ENCODE measurements at places on chromosomes 2 and 18. TPM values are rescaled to one million over a fixed set of nuclear protein-coding genes. Genes with fewer than 3 reads are reported as not detected.
A peak's percentile ranks its signal among the peaks of the same experiment; 100 is the strongest.

The CNTNAP5 gene
- total RNA-seq: not detected

The TTN gene
- 153 TPM for total RNA-seq

DNA sequence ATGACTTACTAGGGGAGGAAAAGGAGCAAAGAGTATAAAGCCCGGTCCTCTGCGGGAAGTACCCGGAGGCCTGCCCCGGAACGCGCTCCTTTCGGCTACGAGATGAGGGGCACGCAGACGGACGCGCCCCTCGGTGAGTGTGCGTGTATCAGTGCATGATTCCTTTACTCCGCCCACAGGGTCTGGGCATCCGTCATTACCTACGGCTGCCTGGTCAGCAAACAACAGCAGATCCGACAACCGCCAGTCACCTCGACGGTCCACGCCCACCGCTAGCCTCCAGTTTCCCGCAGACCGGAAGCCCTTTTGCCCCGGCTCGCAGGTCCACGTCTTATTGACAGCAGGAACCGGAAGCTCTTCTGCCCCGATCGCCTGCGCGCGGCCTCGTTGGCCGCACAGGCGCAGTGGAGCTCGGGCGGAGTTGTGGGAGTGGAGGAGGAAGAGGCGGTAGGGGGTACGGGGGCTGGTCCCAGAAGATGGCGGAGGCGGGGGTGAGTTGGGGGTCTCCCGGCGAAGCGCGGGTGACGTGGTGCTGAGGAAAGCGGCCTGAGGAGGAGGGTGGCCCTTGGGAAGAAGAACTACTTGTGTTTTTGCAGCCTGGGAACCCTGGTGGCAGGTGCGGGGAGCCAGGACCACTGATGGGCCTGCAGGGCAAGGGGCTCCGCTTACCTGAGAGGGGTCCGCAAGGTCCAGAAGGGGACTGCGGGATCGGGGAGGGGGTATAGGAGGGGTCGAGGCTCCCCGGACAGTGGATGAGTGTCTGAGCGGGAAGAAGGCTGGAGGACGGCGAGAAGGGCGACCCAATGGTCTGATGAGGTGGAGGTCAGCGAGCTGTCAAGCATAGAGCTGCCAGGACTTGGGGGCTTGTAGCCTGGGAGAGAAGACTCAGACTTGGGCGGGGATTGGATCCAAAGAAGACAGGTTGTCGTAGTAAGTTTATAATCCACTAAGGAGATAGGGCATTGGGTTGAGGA lies at the start of gene INSIG2:
Gene INSIG2, plus strand, starts transcription at position 421 of the 974 bp plus-strand sequence. CDS start 8,086 bp downstream, outside the sequence.
- H3K27me3 ChIP-seq: peaks cover 6% of the 10 kb centered on the region
- H3K4me3 ChIP-seq: peak within 1 kb of the TSS; percentile 98
- peaks cover 22% of the 10 kb centered on the region for H3K4me1 ChIP-seq
- H3K36me3 ChIP-seq: no peaks in the 10 kb centered on the region
- peak; percentile 83 for DNase-seq

- no peak overlapping the region for H3K4me3 ChIP-seq
- no peaks in the 10 kb centered on the region for H3K36me3 ChIP-seq
- H3K4me1 ChIP-seq: no peaks in the 10 kb centered on the region
- H3K27me3 ChIP-seq: no peaks in the 10 kb centered on the region
- DNase-seq: no peak
These were observed 326.3 kb upstream of the TNP1 start for GRCh38 chr2:217186152-217186551.

DNA sequence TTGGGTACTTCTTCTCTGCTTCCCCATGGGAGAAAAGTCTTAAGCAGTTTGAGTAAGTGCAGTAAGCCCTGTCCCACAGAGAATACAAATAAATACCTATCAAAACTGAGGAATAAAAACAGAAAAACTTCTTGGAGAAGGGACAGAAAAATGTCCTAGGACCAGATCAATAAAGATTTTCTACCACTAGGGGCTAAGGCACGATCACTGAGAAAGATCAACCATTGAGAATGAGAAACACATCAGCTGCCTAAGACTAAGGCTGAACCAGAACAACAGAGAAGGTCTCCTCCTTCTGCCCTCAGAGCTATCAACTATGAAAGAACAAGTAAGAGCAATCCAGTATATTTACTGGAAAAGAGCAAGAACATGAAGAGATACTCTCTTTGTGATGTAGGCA lies 763.6 kb upstream of the LRRTM1 start:
- DNase-seq: no peak
- no peaks in the 10 kb centered on the region for H3K4me1 ChIP-seq
- no peak overlapping the region for H3K27ac ChIP-seq
- no peaks in the 10 kb centered on the region for H3K27me3 ChIP-seq

DNA sequence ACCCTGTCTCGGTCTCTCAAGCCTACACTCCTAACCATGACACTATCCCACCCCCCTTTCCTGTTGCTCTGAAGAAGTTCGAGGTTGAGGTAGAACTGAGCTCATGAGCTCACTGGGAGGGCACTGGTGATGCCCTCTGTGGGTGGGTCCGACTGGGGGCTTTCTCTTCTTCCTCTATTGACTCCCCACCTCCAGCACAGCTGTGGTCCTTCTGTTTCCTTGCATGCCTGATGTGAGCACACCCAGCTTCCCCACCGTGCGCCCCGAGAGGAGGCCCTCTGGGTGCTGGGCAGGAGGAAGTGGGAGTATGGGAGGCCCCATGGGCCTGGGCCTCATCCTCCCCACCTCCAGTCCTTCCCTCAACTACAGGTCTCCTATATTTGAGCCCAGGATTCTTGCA lies 20.9 kb downstream of the SPEG start:
- H3K27me3 ChIP-seq: no peaks in the 10 kb centered on the region
- no peaks in the 10 kb centered on the region for H3K36me3 ChIP-seq
- no peak overlapping the region for H3K27ac ChIP-seq
- no peak overlapping the region for H3K4me3 ChIP-seq
